Left ventricle myocardium inferior (tissue), 1 donor: ENCODE measurements at places on chromosomes 7 and 10.

DNA sequence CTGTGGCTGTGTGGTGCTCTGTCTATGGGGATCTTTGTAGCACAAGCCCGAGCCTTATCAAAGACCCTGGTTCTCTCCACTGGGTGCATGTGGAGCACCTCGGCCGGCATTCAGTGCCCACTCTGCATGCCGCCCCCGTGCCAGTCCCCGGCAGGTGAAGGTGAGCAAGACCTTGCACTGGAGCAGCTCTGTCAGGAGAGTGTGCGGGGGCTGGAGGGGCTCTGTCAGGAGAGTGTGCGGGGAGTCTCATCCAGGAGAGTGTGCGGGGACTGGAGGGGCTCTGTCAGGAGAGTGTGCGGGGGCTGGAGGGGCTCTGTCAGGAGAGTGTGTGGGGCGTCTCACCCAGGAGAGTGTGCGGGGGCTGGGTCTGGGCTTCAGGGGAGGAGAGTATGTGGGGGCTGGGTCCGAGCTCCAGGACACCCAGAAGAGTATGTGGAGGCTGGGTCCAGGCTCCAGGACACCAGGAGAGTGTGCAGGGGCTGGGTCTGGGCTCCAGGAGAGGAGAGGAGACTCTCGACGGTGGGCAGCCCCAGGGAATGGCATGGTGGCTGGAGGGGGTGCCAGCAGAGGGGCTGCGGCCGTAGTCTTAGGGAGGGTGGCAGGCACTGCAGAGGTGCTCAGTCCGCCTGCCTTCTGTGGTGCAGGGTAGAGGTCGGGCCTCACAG, 40.8 kb downstream of the INPP5A start:
- no peak for DNase-seq

DNA sequence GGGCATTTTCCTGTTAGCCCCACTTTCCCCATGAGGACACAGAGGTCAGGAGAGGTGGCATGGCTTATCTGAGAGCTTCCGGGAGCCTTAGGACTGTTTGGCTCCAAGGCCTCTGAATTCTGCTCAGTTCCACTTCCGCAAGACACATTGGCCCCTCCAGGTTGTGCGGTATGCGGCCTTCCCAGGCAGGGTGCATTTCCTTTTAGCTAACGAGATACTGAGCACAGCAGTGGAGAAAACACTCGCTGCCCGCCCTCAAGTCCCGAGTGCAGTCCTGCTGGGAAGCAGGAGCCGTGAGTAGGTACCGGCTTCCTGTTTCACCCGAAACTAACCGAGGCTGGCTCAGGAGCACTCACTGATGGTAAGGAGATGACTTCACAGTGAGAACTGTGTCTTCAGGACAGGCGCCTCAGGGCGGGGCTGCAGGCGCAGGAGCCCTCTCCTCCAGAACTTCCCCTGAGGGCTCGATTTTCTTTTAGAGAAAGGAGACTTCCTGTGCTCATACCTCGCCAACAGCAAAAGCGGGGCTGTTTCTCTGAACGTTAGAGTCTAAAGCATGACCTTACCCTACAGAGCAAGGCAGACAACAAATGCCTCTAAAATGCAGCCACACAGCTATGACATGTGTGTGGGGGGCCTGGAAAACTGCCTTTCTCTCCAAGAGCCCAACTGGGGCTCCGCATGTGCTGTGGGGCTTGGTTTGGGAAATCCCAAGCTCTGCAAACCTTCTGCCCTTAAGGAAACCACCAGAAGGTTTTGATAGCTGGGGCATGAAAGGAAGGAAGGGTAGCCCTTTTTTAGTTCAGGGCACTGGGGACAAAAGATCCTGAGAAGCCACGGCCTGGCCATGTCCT, 25.9 kb downstream of the RGS10 start:
- no peak for DNase-seq

DNA sequence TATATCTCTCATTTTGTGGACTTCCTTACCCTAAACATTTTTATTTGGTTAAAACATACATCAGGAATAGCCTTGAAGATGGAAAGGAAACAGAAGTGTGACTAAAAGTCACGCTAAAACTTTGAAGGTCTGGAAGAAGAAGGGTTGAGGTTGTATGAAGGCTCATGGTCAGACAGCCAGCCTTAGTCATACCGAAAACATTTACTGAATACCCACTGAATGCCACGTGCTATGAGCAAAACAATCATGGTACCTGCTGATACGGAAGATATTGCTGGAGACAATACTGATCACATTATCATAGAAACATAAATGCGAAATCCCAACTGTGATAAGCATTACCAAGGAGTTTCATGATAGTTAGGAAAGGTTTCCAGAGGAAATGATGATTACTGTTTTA, 64.0 kb downstream of the PDZD8 start:
- no peak for DNase-seq

GRCh38 chr7:124276005-124276622, 243.2 kb upstream of the TMEM229A start:
- no peak for DNase-seq

DNA sequence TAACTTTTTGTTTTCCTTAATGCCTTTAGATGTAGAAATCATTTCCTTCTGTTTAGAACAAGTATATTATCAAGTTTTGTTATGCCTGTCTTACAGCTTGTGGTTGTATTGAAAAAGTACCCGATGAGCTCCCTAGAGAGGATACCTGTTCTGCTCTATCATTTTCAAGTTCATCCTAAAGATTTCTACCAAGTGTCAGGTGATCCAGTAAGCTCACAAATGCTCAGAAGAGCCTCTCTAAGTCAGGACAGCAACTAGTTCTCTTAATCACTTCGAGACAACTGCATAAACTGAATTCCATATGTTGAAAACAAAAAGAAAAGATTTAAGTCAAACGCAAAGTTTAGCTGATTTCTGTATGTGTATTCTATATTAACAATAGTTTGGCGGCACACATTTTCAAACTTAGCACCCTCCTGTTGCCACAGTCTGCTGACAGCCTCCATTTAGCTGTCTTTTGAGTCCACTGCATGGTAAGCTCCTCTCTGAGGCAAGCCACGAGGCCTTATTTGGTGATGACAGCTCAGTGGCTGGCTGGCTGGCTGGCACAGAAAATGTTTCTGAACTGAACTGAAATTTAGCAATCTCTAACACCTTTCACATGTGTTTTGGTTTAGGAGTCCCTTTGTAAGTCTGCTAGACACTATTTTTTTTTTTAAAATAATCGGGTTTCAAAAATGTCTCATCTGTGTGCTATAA, 59.4 kb downstream of the SEMA3C start:
- DNase-seq, result peak; percentile 21

GRCh38 chr10:72719941-72720592, 28.1 kb downstream of the MCU start:
- DNase-seq, result no peak

- DNase-seq, result no peak
These were observed 150.2 kb upstream of the LRRN3 start for GRCh38 chr7:110940756-110941155.

DNA sequence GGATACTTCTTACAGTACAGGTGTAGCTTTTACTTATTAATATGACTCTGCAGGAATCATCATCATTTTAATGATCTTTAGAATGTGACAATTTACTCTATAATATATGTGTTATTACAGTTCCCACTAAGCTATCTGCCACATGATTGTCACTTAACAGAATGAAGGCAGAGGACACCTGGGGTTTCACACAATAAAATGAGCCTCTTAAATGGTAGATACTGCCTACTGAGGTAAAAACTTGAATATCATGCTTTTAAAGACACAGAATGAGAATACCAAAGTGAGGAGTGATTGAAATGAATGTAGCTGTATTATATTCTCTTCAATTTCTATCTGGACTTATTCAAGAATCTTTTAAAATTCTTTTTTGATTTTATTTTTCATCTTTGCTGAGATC, 1255.3 kb upstream of the LRRN3 start:
- no peak for DNase-seq

DNA sequence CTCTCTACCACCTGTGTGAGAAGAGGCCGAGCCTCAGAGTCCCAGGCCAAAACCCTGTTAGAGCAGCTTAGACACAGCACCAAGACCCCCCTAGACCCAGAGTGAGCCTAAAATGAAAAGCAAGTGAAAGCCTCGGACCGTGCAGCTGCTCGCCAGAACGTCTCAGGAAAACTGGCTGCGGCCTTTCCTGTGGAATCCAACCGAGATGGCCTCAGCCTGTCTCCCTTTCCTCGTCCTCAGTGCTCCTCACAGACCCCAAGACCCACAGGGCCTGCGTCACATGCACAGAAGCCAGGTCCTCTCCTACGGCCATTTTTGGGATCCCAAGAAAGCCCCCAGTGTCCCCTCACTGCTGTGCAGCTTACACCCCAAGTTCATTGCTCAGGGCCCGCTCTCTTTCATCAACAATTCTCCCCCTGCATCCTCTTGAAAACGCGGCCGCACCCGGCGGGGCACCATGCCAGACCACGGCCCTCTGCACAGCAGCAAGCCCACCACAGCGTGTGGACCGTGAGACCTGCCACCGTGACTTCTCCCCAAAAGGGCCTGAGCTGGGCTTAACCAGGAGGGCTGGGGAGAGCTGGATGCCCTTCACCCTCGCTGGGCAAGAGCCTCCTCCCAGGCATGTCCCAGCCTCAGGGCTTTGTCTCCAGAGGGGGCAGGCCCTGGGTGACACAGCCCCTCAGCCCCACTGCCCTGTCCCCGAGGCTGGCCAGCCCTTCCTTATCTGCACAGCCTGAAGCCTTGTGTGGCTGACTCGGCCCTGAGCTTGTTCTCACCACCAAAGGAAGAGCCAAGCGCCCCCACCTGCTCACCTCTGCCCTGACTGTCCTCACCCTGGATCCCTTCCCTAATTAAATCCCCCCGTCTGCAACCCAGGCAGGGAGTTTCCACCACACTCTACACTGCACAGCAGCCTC, 142.9 kb downstream of the PTPRN2 start:
- DNase-seq, result no peak

DNA sequence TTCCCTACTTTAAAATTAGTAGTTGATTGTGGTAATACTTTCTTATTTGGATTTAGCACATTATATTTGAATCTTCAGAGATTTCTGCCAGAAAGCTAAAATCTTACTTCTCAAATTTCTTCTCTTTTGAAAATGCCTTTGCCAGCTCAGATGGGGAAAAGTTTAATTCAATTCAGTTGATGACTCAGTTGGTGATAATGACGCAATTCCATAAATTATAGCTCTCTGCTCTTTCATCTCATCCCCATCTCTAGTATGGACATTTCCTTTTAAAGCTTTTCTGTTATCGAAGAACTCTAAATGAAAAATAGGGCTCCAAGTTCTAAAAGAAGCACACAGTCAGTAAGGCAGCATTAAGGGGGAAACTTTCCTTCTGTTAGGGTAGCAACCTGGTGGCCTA, 25.5 kb downstream of the RNLS start:
- no peak for DNase-seq

DNA sequence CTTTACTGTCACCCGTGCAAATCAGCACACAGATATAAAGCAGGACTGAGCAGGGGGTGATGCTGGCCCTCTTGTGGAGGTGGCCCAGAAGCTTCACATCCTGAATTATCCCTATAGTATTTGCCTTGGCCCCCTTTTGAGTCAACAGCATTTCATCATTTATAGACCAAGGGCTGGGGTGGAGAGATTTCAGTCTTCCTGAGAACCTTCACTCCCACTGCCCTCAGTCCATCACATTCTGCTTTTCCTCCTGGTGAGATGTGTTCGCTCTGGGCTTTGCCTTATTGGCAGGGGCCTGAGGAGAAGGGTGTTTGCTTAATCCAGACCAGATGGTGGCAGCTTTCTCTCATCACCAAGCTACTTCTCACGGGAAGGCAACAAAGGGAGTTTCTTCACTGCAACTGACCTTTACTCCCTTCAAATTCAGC, 47.7 kb downstream of the NOC3L start:
- no peak for DNase-seq

GRCh38 chr10:78657163-78657861, 411.5 kb upstream of the ZMIZ1 start:
- DNase-seq, result peak; percentile 78

- DNase-seq, result no peak
These were observed 194.0 kb upstream of the PRPS1L1 start for GRCh38 chr7:18221377-18222293.

GRCh38 chr10:123651421-123652047, 14.6 kb upstream of the GPR26 start:
- DNase-seq, result no peak

DNA sequence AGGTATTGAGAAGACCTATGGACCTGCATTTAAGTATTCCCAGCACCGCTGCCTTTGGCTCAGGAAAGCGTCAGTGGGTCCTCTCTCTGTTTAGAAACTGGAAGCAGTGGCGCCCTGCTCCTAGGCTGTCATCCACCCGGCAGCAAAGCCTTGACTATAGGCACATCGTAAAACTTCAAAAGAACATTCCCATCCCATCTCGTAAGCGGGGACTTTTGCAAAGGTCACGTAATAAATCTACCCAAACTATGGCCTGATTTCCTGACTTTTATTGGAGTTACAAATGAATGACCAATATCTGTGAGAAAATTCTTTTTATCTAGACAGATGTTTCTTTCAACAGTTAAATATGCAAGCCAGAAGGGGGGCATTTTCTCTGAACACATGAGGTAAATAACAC, 115.8 kb upstream of the TCERG1L start:
- no peak for DNase-seq

DNA sequence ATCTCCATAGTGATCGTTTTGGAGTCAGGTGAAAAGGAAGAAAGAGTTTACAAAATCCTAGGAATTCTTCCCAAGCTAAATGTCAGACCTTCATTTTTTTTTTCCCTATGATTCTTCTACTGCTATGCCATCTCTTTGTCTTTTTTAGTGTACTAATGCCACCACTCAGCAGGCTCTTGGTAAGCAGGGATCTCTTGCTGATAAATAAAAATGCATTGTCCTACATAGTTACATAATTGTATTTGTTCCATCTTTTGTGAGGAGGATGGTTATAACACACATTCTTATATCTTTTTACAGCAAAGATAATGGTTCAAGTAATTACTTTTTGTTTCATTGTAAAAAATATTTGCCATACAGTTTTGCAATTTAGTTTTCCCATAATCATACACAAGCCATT, 36.8 kb upstream of the AFAP1L2 start:
- DNase-seq, result no peak

GRCh38 chr10:31693491-31693890, 235.1 kb downstream of the ARHGAP12 start:
- no peak for DNase-seq

GRCh38 chr10:116450861-116451260, 23.2 kb downstream of the PNLIPRP3 start:
- no peak for DNase-seq

- DNase-seq, result no peak
These were observed 36.0 kb downstream of the NRCAM start for GRCh38 chr7:108419961-108420908.

- no peak for DNase-seq
These were observed 2.6 kb upstream of the ATXN7L1 start for GRCh38 chr7:105878746-105879605.

- DNase-seq, result no peak
These were observed 54.8 kb upstream of the SLC35B4 start for GRCh38 chr7:134371536-134371935.

DNA sequence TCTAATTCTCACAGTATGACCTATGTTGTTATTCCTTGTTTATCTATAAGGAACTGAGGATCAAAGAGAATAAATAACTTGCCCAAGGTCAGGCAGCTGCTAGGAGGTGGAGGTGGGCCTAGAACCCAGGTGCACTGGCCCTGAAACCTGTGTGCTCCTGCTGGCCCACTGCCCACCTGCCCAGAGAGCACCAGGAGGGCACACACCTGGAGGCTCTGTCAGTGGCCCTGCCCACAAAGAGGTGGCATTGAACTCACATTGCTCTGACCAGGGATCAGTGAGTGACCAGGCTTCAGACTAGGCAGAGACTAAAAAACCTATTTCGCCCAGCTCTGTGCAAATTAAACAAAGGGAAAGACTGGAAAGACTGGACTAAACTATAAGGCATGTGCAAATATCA, 210.6 kb downstream of the TNS3 start:
- DNase-seq, result no peak

- DNase-seq, result no peak
These were observed 692 bp downstream of the CARD11 start for GRCh38 chr7:3042861-3043489.

- DNase-seq, result no peak
These were observed 774.1 kb upstream of the IGFBP3 start for GRCh38 chr7:46695051-46695708.
